Natural killer cell (primary cell): ENCODE measurements at places on chromosomes 1 and 21.

DNA sequence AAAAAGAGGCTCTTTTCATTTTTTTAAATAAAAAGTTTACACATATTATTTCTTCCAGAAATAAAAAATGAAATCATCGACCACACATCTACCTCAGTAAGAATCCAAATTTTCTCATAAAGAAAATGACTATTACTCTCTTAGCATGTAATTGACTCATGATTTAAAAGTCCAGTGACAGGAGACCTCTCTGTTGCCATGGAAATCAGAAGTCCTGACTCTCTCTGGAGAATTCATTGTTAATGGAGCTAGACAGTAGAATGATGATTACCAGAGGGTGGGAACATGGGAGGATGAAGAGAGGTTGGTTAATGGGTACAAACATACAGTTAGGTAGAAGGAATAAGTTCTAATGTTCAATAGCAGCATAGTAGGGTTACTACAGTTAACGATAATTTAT, 5.0 kb upstream of the CLCA4 start:
- no peak for DNase-seq

- no peak for DNase-seq
These were observed 5.7 kb upstream of the ARHGEF19 start for GRCh38 chr1:16218014-16218673.

GRCh38 chr1:94111879-94112278, 9.1 kb downstream of the ABCA4 start:
- DNase-seq: no peak

GRCh38 chr1:228163007-228163753, 2.4 kb upstream of the IBA57 start:
- DNase-seq: no peak

DNA sequence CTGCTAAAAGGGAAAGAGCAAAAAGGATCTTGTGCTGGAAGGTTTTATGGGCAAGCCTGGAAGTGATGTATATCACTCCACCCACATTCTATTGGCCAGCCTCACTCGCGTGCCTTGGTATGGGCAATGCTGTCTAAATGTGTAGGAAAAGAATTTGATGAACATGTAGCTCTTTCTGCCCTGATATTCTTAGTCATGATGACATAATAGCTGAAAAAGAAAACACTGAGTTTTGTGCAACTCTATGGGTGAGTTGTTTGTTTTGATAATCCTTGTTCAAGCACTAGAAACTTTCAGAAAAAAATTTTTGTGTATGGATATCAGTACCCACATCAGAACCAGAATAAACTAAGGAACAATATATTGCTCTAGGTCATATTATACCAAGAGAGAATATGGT, 231.5 kb upstream of the ST6GALNAC5 start:
- DNase-seq: no peak

- no peak for DNase-seq
These were observed 5.1 kb upstream of the HDAC1 start for GRCh38 chr1:32286763-32287162.

DNA sequence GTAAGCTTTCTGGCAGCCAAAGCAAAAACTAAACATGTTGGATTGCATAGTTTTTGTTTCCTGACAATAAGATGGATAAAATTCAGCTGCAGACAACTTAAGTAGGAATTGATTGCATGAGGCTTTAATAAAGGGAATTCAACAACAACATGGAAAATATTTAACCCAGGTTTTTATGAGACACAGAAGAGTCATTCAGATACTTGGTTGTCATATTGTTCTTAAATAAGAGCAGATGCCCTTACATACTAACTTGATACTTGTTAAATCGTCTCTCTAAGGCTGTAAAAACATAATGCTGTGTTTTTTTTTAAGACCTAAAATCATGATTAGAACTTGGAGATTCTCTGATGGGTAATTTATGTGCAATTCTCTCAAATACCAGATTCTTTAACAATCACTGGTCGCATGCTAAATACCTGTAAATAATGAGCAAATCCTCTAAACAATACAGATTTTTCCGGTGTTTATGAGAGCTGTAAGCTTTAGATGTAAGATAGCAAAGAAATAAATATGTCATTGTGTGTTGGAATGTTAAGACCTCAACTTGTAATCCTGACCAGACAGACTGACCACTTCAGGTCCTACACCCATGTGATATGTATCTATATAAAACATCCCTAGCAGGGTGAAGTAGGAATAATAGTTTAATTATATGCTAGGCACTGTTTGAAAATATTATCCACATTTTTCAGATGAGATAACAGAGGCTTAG, 37.8 kb upstream of the CD34 start:
- DNase-seq: no peak

GRCh38 chr1:98051065-98051675, 130.3 kb upstream of the DPYD start:
- peak; percentile 84 for DNase-seq

- no peak for DNase-seq
These were observed 38.0 kb upstream of the RGS5 start for GRCh38 chr1:163240705-163241104.

GRCh38 chr1:13707164-13707563, 7.2 kb downstream of the PRDM2 start:
- no peak for DNase-seq

- DNase-seq: no peak
These were observed 245.3 kb upstream of the RUNX1 start for GRCh38 chr21:35294231-35294898.

- DNase-seq: no peak
These were observed 6.3 kb upstream of the RGS13 start for GRCh38 chr1:192629612-192630011.

GRCh38 chr21:45123440-45123839, 49.1 kb downstream of the ADARB1 start:
- no peak for DNase-seq

- DNase-seq: no peak
These were observed 100.2 kb downstream of the DISP1 start for GRCh38 chr1:222914861-222915632.

- peak; percentile 39 for DNase-seq
These were observed 2.6 kb downstream of the RNF220 start for GRCh38 chr1:44407430-44408211.

DNA sequence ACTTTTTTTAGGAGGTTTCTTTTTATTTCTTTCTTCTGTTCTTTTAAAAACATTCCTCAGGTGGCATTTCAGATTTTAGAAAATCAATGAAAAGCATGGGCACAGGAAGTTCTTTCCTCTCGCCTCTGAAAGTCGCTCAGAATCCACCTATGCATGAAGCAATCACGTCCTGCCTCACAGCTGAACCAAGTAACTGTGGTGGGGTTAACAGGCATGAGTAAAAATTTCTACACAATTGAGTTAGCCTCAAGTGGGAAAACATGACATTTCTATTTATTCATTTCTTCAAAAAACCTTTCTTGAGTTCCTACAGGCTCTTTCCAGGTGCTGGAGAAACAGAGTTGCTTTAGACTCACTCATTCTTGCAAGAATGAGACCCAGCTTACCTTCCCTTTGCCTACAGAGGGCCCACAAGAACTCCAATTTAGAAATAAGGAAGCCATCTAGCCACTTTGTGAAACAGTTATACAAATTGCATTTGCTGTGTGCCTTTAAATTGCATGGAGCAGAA, 508.9 kb upstream of the PKN2 start:
- no peak for DNase-seq

DNA sequence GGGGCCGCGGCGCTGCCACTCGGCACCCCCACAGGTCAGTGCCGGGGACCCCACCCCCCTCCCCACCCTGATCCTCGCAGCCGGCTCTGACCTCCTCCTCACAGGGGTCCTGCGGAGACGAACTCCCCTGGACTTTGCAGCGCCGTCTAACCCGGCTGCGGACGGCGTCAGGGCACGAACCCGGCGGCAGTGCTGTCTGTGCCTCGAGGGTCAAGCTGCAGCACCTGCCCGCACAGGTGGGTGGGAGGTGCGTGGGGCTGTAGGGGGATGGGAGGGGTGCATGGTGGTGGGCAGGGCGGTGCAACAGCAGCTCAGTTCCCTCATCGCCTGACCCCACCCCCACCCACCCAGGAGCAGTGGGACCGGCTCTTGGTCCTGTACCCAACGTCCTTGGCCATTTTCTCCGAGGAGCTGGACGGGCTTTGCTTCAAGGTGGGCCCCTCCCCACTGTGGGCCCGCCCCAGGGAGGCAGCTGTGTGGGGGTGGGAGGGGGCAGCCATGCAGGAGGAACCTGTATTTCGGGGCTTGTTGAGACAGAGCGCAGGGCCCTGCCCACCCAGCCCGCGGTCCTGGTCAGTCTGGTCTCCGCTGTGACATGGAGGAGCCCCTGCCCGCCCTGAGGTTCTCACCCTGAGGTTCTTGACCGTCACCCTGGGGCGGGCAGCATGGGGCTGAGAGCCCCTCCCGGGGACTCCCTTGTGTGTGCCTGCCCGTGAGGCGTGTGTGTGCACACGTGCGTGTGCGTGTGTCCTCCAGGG, 4.9 kb downstream of the PLEKHN1 start:
- no peak for DNase-seq

- no peak for DNase-seq
These were observed 9.6 kb upstream of the POU2F1 start for GRCh38 chr1:167210966-167211674.

DNA sequence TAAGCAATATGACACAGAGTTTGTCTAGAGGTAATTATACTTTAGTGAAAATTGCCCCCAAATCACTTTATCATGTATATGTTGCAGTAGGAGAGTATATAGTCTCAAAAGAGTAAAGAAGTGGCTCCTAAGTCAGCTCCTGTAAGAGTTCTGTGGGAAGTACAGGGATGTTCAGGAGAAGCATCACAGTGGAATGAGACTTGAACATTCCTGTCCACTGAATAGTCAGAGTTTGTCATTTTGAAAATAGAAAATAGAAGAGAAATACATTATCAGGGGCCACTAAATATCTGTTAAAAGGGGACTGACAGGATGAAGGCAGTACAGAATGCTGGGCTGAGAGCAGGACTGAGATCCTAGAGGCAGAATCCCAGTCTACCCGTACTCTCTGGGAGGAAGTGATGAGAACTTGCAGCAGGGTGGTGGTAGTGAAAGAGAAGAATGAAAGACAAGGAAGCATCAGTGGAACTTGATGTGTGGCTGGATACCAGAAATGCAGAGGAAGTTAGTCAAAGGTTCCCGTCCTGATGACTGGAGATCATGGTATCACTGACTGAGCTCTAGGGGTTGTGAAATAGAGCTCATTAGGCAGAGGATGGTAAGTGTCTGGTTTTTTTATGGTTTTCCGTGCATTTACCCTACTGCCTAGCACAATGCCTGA, 153.4 kb downstream of the FMN2 start:
- no peak for DNase-seq

DNA sequence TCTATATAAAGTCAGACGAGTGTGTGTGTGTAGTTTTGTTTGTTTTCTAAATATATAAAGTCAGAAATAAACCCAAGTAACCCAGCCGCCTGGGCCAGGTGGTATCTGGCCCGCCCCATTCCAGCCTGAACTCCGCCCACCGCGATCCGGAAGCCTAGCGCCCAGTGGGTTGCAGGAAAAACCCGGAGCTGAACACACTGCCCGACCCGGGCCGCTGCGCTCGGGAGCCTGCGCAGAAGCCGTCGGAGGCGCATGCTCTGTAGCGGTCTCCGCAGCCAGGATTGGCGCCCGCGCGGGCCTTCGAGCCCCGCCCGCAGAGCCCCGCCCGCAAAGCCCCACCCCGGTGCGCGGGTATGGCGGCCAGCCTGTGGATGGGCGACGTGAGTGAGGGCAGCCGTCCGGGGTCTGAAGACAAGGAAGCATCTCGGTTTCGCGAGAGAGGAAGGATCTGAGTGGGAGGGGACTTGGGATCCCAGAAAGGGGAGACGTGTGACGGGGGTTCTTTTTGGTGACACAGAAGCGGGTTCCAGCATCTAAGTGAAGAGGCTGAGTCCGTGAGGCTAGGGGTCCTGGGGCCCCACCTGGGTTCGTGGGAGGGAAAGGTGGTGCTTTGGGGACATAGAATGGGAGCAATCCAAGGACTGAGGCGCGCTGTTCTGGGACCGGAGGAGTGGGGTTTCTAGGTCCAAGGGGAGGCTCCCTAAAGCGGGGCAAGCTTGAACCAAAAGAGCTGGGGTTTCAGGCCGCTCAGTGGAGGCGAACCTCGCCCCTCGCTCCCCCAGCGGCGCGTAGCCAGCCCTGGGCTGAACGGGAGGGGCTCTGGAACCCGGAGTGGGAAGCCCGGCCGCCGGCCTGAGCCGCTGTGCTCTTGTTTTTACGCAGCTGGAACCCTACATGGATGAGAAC, at the start of gene TRNAU1AP:
Gene TRNAU1AP, plus strand, starts transcription at position 328 of the 906 bp plus-strand sequence. Its CDS starts 26 bp downstream, at position 354.
- DNase-seq: peak; percentile 99

GRCh38 chr1:34808051-34808810, 15.4 kb downstream of the GJA4 start:
- no peak for DNase-seq

DNA sequence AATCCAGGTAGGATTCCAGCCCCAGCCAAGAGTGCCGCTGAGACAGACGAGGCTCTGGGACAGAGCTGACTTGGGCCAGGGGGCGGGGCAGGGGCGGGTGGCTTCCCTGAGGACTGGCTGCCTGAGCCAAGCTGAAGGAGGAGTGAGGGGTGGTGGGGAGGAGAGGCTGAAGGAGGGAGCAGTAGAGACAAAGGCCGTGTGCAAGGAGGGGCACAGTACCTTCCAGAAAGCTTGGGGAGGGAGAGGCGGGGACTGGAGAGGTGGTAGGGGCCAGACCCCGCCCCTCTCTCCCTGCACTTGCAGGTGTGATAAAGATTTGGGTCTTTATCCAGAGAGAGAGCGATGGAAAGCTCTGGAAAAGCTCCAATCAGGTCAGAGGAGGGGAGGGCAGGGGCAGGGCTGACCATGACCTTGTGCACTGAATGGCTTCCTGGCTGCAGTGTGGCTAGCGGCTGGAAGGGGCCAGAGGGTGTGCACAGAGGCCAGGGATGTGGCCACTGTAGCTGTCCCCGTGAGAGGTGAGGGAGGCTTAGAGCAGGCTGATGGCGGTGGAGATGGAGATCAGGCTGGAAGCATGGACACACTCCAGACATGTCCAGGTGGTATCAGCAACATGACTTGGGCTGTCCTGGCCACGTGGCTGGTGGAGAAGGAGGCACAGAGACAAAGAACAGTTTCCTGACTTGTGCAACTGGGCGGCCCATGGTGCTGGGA, 6.7 kb upstream of the EPHA8 start:
- no peak for DNase-seq

GRCh38 chr21:28104346-28104745, 888.3 kb downstream of the LTN1 start:
- no peak for DNase-seq

GRCh38 chr1:58936973-58937372, 153.1 kb upstream of the JUN start:
- no peak for DNase-seq

DNA sequence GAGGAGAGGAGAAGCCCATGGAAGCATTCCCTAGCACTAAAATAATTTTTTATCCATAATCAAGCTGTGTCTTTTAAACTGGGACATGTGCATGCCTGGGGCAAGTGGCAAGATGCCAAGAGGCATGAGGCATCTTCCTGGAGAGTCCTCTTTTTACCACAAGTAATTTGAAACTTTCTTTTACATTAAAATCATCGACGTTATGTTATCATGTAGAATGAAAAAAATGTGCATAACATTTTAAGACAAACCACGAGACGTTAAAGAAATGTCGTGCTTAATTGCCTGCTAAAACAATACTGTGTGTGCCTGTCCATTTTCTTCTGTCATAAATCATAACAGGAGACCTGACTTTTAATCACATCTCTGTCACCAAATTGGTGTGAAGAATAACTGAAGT, 1.5 kb downstream of the STYXL2 start:
- no peak for DNase-seq

GRCh38 chr1:4970532-4970931, 316.1 kb downstream of the AJAP1 start:
- no peak for DNase-seq

GRCh38 chr1:54218883-54219687, 19.1 kb downstream of the MRPL37 start:
- DNase-seq: no peak

GRCh38 chr1:193562121-193562520, 375.7 kb upstream of the B3GALT2 start:
- no peak for DNase-seq
